GM12878 (cell line): ENCODE measurements at places on chromosomes 13 and 19.
A peak's percentile ranks its signal among the peaks of the same experiment; 100 is the strongest.

GRCh38 chr13:22839603-22840530, 340.9 kb upstream of the SGCG start:
- H3K36me3 ChIP-seq = no peaks in the 10 kb centered on the region
- no peak overlapping the region for H3K27ac ChIP-seq
- no peak for DNase-seq
- no peaks in the 10 kb centered on the region for H3K27me3 ChIP-seq
- no peak overlapping the region for H3K4me3 ChIP-seq

DNA sequence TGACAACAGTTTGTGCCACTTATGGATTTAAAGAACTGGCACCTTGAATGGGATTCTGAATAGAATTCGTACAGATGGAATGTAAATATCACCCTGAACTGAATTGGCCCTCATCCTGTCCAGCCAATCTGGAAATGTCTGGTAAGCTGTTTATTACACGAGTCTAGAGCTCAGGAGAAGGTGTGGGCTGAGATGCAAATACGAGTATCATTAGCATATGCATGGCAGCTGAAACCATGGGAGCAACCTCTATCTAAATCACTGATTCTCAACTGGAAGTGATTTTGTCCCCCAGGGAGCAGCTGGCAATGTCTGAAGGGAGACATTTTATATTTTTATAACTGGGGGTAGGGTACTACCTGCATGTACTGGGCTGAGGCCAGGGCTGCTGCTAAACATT, 15.6 kb upstream of the VWA8 start:
- DNase-seq = no peak
- no peaks in the 10 kb centered on the region for H3K27me3 ChIP-seq
- no peak overlapping the region for H3K27ac ChIP-seq
- no peak overlapping the region for H3K4me3 ChIP-seq
- peaks cover 4% of the 10 kb centered on the region; the same call in 1 of the 2 replicates for H3K4me1 ChIP-seq
- H3K36me3 ChIP-seq = no peaks in the 10 kb centered on the region

DNA sequence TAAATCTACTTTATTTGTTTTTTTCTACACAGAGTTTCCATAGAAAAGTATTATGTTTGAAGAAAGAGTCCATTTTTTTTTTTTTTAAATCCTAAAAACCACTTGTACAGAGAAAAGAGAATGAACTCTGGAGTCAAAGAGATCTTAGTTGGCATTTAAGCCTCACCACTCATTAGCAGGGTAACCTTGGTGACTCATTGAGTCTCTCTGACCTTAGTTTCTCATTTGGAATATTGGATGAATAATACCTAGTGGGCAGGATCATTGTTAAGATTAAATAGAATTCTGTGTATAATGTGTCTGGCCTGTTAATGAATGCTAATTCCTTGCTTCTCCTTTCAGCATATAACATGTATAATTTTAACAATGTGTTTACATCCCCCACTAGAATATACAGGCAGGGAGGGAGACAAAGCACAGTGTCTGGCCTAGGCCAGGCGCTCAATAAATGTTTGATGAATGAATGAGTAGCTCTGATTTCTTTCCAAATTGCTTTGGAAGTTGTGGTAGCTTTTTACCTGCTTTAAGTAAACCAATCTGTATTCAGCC, 48.7 kb upstream of the MYCBP2 start:
- no peak overlapping the region for H3K4me3 ChIP-seq
- no peaks in the 10 kb centered on the region for H3K27me3 ChIP-seq
- no peak for DNase-seq

GRCh38 chr13:78436311-78436710, 167.0 kb downstream of the POU4F1 start:
- H3K27ac ChIP-seq = no peak overlapping the region
- no peak overlapping the region for H3K4me3 ChIP-seq
- no peaks in the 10 kb centered on the region for H3K36me3 ChIP-seq
- no peaks in the 10 kb centered on the region for H3K4me1 ChIP-seq
- no peaks in the 10 kb centered on the region for H3K27me3 ChIP-seq
- DNase-seq = no peak

DNA sequence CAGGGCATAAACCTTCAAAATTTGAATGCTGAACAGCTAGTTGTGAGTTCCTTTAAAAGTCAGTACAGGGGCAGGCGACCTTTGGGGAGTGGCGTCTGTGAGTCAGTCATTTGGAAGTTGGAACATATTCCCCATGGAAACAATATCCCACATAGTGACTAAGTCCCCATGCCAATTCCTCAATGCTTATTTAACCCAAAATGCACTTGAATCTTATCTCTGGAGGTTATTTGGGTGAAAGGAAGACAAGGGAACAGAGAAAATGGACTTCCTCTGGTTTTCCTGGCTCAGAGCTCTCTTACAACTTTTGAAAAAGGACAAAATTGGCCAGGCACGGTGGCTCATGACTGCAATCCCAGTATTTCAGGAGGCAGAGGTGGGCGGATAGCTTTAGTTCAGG, 479.2 kb upstream of the NBEA start:
- no peaks in the 10 kb centered on the region for H3K4me1 ChIP-seq
- no peak overlapping the region for H3K27ac ChIP-seq
- no peaks in the 10 kb centered on the region for H3K36me3 ChIP-seq
- H3K27me3 ChIP-seq = no peaks in the 10 kb centered on the region
- H3K4me3 ChIP-seq = no peak overlapping the region

GRCh38 chr13:99432609-99433542, 68.4 kb upstream of the TM9SF2 start:
- peak overlapping the region; percentile 99 for H3K27ac ChIP-seq
- H3K36me3 ChIP-seq = no peaks in the 10 kb centered on the region
- H3K4me3 ChIP-seq = peak overlapping the region; percentile 46; the same call in 1 of the 2 replicates
- H3K27me3 ChIP-seq = no peaks in the 10 kb centered on the region
- peaks cover 68% of the 10 kb centered on the region for H3K4me1 ChIP-seq
